Activated CD4-positive, alpha-beta T cell treated with anti-CD3 and anti-CD28 coated beads, Interleukin-2, amount 50 U/mL, for 16 hours (primary cell): ENCODE measurements at places on chromosomes 7 and 10.

GRCh38 chr10:1488970-1489548 lies 248.3 kb downstream of the ADARB2 start:
- DNase-seq: no peak

GRCh38 chr7:568031-568951 lies 48.6 kb upstream of the PDGFA start:
- no peak for DNase-seq

DNA sequence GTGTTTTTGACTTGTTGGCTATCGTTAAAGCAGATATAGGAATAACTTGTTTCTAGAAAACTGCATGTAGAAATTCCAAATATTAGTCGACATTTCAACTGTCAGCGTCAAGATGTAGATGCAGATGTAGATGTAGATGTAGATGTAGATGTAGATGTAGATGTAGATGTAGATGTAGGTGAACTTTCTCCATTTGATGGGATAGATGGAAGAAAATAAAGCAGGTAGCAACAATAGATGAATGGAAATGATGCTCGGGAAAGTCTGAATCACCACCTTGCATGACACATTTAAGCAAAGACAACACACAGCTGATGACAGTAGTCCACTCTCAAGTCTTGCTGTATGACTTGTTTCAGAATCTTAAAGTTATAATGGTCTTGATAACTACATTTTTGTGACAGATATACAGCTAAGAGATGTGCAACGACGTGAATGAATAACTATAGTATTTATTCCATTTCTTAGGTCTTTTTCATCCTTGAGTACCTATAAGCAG lies 53.5 kb downstream of the SND1 start:
- DNase-seq: no peak

DNA sequence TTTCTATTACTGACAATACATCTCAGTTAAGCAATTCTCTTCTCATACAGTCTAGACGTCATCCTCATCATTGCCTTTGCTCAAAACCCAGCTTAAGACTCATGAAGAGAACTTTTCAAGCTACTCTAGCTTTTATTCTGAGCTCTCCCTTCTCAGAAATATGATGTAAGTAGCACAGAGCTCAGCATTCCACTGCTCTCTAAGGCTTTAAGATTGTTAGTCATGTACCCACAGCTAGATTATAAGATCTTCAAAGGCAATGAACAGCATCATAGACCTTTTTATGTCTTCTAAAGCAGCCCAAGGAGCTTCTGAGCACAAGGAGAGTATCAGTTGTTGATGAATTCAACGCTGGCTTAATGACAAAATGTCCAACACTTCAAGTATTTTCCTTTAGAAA lies 119.3 kb downstream of the NRP1 start:
- DNase-seq: no peak

DNA sequence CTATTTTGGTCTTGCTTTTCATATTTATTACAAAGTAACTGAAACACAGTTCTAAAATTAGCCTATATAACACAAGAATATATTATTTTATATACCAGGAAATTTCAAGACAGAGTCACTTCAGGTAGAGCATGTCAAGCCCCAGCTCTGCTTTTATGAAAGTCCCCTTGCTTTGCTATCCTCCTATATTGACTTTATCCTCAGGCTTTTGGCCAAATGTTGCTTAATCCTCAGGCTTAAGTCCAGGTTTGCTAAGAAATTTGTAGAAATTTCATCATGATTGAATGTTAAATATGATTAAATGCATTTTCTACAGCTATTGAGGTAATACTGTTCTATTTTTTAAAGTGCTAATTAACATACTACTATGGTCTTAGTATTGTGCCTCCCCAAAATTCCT lies 227.6 kb downstream of the FZD1 start:
- no peak for DNase-seq

DNA sequence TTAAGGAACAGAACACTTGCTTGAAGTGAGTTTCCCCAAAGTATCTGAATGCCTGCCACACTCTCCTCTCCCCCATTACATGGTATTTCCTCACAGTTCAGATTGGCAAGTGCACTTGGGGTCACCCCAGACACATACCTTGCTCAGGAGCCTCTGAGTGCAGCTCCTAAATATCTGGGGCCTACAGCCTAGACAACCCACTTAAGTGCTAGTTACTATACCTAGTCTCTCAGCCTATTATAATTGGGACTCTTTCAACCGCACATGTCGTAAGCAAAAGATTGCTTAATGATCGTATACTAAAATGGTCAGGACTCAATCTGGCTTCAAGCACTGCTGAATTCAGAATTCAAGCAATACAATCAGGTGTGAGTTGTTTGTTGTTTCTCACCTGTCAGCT lies 19.9 kb downstream of the TMEM176B start:
- DNase-seq: no peak

DNA sequence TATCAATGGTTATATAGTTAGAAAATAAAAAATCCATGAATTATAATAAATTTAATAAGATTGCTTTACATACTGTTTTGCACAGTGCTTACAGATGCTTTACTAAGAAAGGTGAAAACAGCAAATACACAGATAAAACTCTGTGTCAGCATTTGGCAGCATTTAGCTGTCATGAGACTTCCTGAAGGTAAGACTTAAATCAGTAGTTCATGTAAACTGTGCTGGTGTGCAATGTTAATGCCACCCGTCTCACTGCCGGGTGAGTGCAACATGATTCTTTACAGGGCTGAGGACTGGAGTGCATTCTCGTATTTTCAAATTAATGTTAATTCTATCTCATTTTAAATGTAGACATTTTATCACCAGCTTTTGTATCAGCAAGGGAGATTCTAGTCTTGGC lies 326.2 kb upstream of the POT1 start:
- no peak for DNase-seq

- DNase-seq: no peak
Measured at GRCh38 chr7:121204537-121204936, 124.3 kb upstream of the WNT16 start.

GRCh38 chr10:104546336-104546735 lies 94.8 kb upstream of the SORCS3 start:
- no peak for DNase-seq

DNA sequence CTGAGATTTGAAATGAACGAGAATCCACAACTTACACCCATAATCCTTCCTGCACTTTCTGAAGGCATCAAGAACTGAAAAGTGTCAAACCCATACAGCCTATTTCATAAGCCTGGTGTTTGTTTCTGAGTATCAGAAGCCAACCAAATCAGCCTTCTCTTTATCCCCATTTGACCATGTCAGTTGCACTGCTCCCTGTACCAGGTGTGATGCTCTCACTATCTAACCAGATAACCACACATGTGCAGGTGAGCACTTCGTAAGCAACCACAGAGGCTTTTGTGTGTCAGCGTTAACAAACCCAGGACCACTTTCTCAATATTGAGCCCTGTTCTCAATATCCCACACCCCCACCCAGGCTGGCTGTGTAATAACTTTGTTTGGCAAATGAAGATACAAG lies 114.4 kb downstream of the DOCK4 start:
- DNase-seq: no peak

DNA sequence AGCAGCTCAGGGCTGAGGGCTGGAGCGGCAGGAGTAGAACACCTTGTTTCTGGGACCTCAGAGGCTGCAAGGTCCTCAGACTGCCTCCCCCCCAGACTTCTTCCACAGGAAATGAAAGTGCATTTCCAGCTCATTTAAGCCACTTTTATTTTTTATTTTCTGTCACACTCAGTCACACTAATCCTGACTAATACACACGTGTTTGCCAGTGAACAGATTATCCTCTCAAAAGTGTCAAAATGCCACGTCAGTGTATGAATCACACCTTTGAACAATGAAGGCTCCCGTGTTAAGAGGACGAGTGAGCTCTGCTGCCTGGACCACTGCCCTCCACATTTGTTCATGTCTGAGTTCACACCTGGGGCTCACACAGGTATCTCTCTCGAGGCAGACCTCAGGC lies 488.5 kb downstream of the DNAJB6 start:
- peak; percentile 3 for DNase-seq

DNA sequence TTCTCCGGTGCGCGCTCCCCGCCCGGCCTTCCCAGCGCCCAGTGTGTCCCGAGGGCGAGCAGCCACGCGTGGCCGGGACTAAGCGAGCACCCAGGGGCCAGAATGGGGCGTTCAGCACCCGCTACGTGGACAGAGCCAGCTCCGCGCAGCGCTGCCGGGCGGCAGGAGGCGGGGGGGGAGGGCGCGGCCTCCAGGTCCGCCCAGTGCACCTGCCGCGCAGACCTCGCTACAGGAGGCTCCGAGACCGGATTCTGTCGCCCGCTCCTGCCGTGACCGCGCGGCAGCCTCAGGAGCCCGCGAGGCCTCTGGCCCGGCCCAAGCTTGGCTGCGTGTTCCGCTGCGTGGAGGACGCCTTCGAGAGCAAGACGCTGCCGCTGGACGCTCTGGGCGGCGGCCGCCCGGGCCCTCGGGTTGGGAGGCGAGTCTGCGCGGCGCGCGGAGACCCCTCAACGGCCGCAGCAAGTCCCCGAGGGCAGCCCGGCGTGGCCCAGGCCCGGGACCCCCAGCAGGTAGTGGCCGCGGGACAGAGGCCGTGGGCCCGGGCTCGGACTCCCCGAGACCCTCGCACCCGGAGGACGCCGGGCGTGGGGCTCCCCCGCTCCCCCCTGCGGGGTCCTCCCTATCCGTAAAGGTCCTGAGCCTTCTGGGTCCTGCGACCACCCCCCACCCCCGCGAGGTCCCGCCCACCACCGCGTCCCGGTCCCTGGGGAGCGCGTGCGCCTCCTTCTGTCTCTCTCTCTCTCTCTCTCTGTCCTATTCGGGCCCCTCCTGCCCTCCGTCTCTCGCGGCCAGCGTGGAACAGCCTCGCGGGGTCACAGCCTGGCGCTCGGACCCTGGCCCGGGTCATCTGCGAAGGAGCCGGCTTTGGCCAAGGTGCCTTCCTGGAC lies 904 bp upstream of the DPYSL4 start:
- DNase-seq: no peak

GRCh38 chr7:111640416-111640815 lies 78.1 kb upstream of the IMMP2L start:
- DNase-seq: no peak

DNA sequence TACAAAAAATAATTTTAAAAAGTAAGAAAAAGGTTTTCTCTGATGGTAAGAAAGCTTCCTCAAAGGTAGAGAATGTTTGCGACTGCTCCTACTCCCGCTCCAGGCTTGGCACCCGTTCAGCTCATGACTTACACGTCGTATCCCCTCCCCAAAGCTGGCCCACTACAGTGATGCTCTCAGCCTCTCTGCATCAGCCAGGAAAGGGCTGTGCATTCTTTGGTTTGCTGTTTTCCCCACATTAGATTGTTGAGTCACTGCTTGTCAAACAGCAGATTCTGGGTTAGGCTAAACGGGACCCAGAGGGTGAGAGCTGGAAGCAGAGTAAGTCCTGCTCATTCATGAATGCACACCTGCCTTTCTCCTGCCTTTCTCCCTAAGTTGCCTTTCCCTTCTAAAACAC lies 54.7 kb upstream of the NMT2 start:
- DNase-seq: no peak

DNA sequence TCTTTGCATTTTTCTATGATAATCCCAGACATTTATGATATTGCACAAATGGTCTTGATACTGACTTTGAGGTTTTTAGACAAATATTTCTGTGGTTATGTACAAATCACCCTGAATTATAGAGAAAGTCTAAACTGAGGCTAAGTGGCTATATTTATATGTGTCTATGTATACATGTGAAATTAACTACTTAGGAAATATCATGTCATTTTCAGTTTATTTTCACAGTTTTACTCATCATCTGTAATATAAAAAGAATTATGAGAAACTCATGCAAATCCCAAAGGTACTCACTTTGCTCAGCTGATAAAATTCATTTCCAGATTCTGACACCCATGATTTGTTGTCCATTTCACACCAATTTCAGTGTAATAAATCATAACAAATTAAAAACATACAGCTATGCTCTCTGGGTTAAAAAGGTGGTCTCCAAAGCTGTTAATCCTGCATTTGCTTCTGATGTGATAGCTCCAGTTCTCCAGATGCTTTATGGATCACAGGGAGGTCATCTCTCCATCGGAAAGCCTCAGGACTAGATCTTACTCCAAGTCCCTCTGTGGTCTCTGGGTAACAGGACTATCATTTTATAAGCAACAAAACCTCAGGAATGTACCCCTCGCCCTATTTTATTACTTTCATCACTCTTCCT lies 673.9 kb downstream of the PARD3 start:
- no peak for DNase-seq

DNA sequence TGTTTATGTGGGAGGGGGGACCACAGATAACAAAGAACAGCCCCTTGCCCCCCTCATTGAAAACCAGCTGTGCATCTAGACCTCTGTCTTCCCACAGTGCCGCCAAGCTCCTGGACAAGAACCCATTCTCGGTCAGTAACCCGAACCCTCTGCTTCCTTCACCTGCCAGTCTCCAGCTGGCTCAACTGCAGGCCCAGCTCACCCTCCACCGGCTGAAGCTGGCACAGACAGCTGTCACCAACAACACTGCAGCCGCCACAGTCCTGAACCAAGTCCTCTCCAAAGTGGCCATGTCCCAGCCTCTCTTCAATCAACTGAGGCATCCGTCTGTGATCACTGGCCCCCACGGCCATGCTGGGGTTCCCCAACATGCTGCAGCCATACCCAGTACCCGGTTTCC lies 91.0 kb upstream of the PDCD4 start:
- DNase-seq: no peak

- DNase-seq: no peak
Measured at GRCh38 chr7:154591544-154591943, 411.4 kb downstream of the PAXIP1 start.

DNA sequence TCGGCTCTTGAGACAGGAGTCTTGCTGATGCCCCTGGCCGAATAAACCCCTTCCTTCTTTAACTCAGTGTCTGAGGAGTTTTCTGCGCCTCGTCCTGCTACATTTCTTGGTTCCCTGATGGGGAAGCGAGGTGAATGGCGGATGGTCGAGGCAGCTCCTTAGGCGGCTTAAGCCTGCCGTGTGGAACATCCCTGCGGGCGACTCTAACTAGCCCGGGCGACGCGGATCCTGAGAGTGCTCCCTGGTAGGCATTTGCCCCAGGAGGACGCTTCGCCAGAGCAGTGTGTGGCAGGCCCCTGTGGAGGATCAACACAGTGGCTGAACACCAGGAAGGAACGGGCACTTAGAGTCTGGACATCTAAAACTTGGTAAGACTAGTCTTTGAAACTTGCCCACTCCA lies 12.0 kb upstream of the EPHB4 start:
- no peak for DNase-seq

- no peak for DNase-seq
Measured at GRCh38 chr7:97004247-97005182, 838 bp upstream of the DLX6 start.

DNA sequence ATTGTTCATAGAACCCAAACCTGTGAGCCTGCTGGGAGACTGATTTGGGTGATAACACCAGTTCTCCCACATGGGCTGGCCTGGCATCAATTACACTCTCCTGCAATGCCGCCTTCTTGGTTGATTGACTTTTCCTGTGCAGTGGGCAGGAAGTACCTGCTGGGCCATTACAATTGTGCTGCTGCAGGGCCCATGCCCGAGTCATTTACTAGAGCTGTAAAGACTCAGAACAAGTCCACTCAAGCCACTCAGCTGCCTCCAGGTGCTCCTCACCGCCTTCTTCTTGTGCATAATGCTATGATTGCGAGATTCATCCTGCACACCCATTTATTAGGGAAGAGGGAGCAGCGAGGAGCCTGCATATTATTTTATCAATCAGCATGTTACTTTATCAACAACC lies 264.0 kb downstream of the TCERG1L start:
- no peak for DNase-seq
